Calu3 (cell line): ENCODE measurements at places on chromosomes 2 and 18. TPM values are rescaled to one million over a fixed set of nuclear protein-coding genes. Genes with fewer than 3 reads are reported as not detected.
A peak's percentile ranks its signal among the peaks of the same experiment; 100 is the strongest.

DNA sequence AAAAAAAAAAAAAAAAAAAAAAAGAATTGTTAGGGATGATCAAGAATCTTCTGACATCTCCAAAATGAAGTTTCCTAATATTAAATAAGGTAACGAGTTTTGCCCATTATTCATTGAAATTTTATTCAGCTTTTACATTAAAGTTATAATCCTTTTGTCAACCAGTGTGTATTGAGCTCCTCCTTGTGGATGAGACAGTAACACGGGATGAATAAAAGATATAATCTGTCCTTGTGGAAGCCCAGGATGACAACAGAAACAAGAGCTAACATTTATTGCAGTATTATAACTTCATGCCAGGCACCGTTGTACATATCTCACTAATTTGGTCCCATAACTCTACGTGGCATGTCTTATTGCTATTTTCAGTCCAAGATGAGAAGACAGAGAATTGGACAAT, 33.4 kb upstream of the SERPINB7 start:
- H3K4me1 ChIP-seq: peaks cover 35% of the 10 kb centered on the region
- no peaks in the 10 kb centered on the region for H3K36me3 ChIP-seq
- H3K4me3 ChIP-seq: no peak overlapping the region
- DNase-seq: no peak
- H3K27me3 ChIP-seq: no peaks in the 10 kb centered on the region
- no peak overlapping the region for H3K27ac ChIP-seq

- H3K27me3 ChIP-seq: no peaks in the 10 kb centered on the region
- H3K4me3 ChIP-seq: no peak overlapping the region
- peaks cover 19% of the 10 kb centered on the region for H3K36me3 ChIP-seq
- DNase-seq: no peak
Observed at GRCh38 chr18:58300867-58301266, 256.8 kb downstream of the NEDD4L start.

GRCh38 chr2:64398516-64399129, 55.3 kb upstream of the LGALSL start:
- no peak overlapping the region for H3K27ac ChIP-seq
- H3K36me3 ChIP-seq: peaks cover 3% of the 10 kb centered on the region
- no peak for DNase-seq
- no peaks in the 10 kb centered on the region for H3K27me3 ChIP-seq

Gene MBP
- 221 and 257 TPM in 2 replicates for total RNA-seq

GRCh38 chr2:100819370-100820272, at the start of gene NPAS2:
Gene NPAS2, plus strand, starts transcription at chr2:100820139. Its CDS starts 84,616 bp downstream, at chr2:100904755.
- peaks cover 47% of the 10 kb centered on the region for H3K4me1 ChIP-seq
- H3K4me3 ChIP-seq: peak within 1 kb of the TSS; percentile 73
- DNase-seq: peak; percentile 60
- H3K27ac ChIP-seq: peak within 1 kb of the TSS; percentile 94
- H3K36me3 ChIP-seq: peaks cover 63% of the 10 kb centered on the region

Gene LONRF2
- total RNA-seq: 8.7 and 9.7 TPM in 2 replicates

DNA sequence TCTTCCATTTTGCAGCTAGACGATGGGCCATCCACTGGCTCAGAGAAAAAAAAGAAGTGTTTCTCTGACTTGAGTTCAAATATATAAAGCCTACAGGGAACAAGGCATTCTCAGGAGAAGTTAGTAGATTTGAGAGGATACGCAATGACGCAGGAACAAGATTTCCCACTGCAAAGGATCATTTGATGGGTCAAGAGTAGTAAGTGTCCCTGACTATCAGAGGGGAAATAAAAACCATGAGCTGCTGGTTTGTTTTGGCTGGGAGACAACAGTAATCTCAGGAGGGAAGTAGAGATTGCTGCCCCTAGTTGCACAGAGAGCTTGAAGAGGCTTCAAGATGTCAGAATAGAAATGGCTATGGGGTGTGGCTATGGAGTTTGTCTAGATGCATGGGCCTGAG, 22.3 kb upstream of the MYO1B start:
- no peak for DNase-seq
- H3K36me3 ChIP-seq: peaks cover 12% of the 10 kb centered on the region
- no peak overlapping the region for H3K27ac ChIP-seq
- H3K27me3 ChIP-seq: no peaks in the 10 kb centered on the region

Gene GALNT14
- 50.3 and 61.9 TPM in 2 replicates for total RNA-seq

DNA sequence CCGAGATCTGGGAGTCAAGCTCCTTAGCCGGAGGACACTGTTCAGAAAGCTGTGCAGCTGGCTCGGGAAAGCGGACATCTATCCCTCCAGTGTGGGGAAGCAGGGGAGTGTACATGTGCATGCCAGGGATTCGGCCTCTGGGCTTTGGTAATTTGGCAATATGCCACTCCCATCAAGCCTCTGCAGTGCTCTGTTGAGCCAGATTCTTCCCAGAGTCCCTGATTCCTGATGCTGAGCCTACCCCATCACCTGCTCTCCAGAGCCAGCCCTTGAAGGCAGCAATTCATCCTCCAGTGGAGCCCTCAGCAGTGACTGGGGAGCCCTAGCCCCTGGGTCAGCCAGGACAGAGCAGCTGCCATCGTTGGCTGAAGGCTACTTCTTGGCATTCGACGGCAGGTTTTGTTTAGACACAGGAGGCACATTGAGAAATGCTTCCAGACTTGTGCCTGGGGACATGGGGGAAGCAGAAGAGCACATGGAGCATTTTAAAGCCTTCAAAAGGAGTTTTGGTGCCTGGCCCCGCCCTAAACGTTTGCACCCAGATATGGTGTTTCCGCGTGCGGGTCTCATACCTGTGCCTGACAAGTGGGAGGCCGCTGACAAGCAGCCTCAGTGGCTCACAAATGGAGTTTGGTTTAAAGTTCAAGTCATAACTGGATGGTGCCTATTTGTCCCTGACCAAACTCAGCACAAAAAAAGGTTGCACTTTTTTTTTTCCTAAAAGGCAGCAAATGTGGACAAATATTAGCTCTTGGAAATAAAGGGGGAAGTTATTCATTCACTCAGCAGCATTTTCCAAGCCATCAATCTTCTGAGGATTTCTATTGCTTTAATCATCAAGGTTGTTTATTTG, 272.8 kb downstream of the CYRIA start:
- H3K36me3 ChIP-seq: no peaks in the 10 kb centered on the region
- H3K4me3 ChIP-seq: no peak overlapping the region
- no peaks in the 10 kb centered on the region for H3K27me3 ChIP-seq
- H3K27ac ChIP-seq: no peak overlapping the region

Gene ANKRD36
- total RNA-seq: 24.9 and 29.3 TPM in 2 replicates

DNA sequence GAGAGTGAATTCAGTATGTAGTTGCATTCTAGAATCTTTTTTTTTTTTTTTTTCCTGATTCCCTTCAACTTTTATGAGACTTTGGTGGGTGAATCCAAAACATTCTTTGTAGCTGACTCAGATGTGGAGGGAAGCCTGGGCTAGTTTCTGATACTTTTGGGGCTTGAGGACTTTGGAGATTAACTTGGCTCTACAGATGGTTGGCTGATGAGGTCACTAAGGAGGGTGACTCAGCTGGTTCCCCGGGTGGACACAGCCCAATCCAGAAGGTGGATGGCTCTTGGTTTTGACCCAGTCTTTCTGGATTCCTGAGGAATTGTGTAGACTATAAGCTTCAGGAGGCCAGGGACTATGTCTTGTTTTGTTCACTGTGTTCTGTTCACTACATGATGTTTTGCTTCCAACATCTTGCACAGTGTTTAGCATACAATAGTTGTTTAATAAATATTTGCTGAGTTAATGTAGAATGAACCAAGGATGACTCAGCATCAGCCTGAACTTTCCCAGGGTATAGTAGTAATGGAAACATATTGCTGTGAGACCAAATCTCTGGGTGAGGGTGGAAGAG, 30.5 kb downstream of the LAMA3 start:
- H3K27me3 ChIP-seq: no peaks in the 10 kb centered on the region
- peaks cover 42% of the 10 kb centered on the region for H3K4me1 ChIP-seq
- no peak overlapping the region for H3K4me3 ChIP-seq
- H3K27ac ChIP-seq: peak overlapping the region; percentile 53
- DNase-seq: peak; percentile 53

DNA sequence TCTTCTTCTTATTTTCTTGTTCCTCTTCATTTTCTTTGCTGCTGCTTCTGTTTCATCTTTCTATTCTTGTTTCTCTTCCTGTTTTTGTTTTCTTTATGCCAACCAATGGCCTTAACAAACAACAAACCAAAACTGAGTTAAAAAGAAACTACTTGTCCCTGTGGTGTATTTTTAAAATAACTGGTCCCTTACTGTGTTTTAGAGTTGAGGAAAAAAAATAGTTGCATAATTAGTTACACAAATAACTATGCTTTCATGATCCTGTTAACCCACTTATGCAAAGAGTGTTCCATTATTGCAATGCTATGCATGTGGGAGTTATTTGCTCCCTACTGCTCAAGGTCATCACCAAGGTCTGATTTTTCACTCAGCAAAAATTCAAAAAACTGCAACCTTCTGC, 39.5 kb upstream of the IMP4 start:
- H3K4me1 ChIP-seq: no peaks in the 10 kb centered on the region
- H3K27ac ChIP-seq: no peak overlapping the region
- H3K27me3 ChIP-seq: peaks cover 40% of the 10 kb centered on the region
- H3K36me3 ChIP-seq: no peaks in the 10 kb centered on the region
- H3K4me3 ChIP-seq: no peak overlapping the region

GRCh38 chr2:149145314-149146295, 107.1 kb downstream of the LYPD6B start:
- H3K4me1 ChIP-seq: no peaks in the 10 kb centered on the region
- no peak for DNase-seq
- no peaks in the 10 kb centered on the region for H3K36me3 ChIP-seq
- H3K4me3 ChIP-seq: no peak overlapping the region
- H3K27ac ChIP-seq: no peak overlapping the region

Gene ADD2
- 0.14 TPM in 1 of 2 replicates, not detected in the other for total RNA-seq

Gene XIRP2
- not detected in 2 replicates for total RNA-seq

Gene HOXD12
- total RNA-seq: not detected in 2 replicates

- peaks cover 10% of the 10 kb centered on the region for H3K4me1 ChIP-seq
- H3K27ac ChIP-seq: no peak overlapping the region
- DNase-seq: no peak
- no peak overlapping the region for H3K4me3 ChIP-seq
- peaks cover 45% of the 10 kb centered on the region for H3K27me3 ChIP-seq
Observed at GRCh38 chr2:11480859-11481258, 14.9 kb upstream of the E2F6 start.

DNA sequence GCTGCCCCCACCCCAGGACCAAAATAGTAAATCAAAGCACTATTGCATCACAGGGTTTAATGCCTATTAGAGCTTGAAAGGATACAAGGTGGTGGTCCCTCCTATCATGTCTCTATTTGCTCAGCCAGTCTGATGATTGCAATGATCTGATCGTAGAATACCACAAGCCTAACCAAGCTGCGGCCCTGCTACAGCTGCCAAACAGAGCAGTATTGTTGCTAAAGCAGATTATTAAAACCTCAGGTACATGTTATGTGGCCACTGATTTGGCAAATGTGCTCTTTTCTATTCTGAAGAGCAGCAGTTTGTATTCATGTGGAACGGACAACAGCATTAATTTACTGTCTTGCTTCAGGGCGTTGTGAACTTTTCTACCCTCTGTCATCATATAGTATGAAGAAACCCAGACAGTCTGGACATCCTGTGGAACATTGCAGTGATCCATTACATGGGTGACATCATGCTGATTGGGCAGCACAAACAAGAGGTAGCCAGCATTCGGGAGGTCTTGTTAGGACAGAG, 8.4 kb upstream of the VAPA start:
- no peak overlapping the region for H3K4me3 ChIP-seq
- peaks cover 8% of the 10 kb centered on the region for H3K4me1 ChIP-seq
- H3K27ac ChIP-seq: no peak overlapping the region
- peaks cover 14% of the 10 kb centered on the region for H3K27me3 ChIP-seq
- DNase-seq: no peak

Gene TNFAIP6
- total RNA-seq: 1.7 and 2.7 TPM in 2 replicates

DNA sequence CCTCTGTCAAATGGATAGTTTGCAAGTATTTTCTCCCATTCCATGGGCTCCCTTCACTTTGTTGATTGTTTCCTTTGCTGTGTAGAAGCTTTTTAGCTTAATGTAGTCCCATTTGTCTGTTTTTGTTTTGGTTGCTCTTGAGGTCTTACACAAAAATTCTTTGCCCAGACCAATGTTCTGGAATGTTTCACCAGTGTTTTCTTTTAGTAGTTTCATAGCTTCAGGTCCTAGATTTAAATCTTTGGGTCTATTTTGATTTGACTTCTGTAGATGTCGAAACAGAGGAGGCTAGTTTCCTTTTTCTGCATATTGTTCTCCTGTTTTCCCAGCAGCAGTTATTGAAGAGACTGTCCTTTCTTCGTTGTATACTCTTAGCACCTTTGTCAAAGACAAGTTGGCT, 351.6 kb downstream of the PTPRM start:
- H3K4me3 ChIP-seq: no peak overlapping the region
- H3K27ac ChIP-seq: no peak overlapping the region
- DNase-seq: no peak
- H3K36me3 ChIP-seq: peaks cover 23% of the 10 kb centered on the region
- H3K4me1 ChIP-seq: peaks cover 65% of the 10 kb centered on the region

DNA sequence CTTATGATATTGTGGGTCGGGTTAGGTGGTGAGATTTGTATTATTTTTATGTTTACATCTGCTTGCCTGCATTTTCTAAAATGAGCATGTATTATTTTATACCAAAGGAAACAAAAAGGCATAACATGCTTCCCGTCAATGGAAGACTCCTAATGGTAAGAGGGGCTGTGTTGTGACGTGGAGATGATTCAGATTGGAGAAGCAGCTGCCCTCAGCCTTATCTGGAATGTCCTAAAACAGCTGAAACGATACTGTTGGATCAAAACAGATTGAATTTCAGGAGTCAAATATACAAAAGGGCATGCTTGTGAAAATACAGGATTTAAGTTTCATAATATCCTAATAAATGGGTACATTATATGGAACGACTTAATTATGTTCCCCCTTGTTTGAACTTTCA, 19.0 kb downstream of the DGKD start:
- no peaks in the 10 kb centered on the region for H3K36me3 ChIP-seq
- H3K4me3 ChIP-seq: no peak overlapping the region
- no peak for DNase-seq
- H3K27me3 ChIP-seq: no peaks in the 10 kb centered on the region
- H3K4me1 ChIP-seq: no peaks in the 10 kb centered on the region
- H3K27ac ChIP-seq: no peak overlapping the region

- H3K27ac ChIP-seq: no peak overlapping the region
- no peak overlapping the region for H3K4me3 ChIP-seq
- H3K4me1 ChIP-seq: no peaks in the 10 kb centered on the region
- no peaks in the 10 kb centered on the region for H3K27me3 ChIP-seq
- DNase-seq: no peak
- no peaks in the 10 kb centered on the region for H3K36me3 ChIP-seq
Observed at GRCh38 chr2:33229646-33230045, 246.8 kb upstream of the RASGRP3 start.

- no peak overlapping the region for H3K4me3 ChIP-seq
- H3K4me1 ChIP-seq: no peaks in the 10 kb centered on the region
- no peaks in the 10 kb centered on the region for H3K27me3 ChIP-seq
Observed at GRCh38 chr18:12819841-12820240, 64.2 kb downstream of the PTPN2 start.

GRCh38 chr2:145547620-145548019, 1027.7 kb upstream of the ZEB2 start:
- no peaks in the 10 kb centered on the region for H3K4me1 ChIP-seq
- no peaks in the 10 kb centered on the region for H3K36me3 ChIP-seq
- DNase-seq: no peak
- no peak overlapping the region for H3K4me3 ChIP-seq
- no peaks in the 10 kb centered on the region for H3K27me3 ChIP-seq
- H3K27ac ChIP-seq: no peak overlapping the region

- H3K4me1 ChIP-seq: no peaks in the 10 kb centered on the region
- H3K27ac ChIP-seq: no peak overlapping the region
- peaks cover 8% of the 10 kb centered on the region for H3K27me3 ChIP-seq
- H3K36me3 ChIP-seq: no peaks in the 10 kb centered on the region
- no peak for DNase-seq
Observed at GRCh38 chr2:54341656-54342055, 85.6 kb upstream of the TSPYL6 start.

Gene SERPINB11
- not detected in 2 replicates for total RNA-seq

- H3K27ac ChIP-seq: peak overlapping the region; percentile 59
- no peaks in the 10 kb centered on the region for H3K27me3 ChIP-seq
- H3K36me3 ChIP-seq: peaks cover 76% of the 10 kb centered on the region
- no peak overlapping the region for H3K4me3 ChIP-seq
- peaks cover 64% of the 10 kb centered on the region for H3K4me1 ChIP-seq
Observed at GRCh38 chr18:8803063-8803795, 97.9 kb downstream of the MTCL1 start.

Gene ABCG5
- total RNA-seq: 0.66 and 1.0 TPM in 2 replicates
